ENCODE measurements at places on chromosomes 12 and 14.

- DNase-seq: no peak
These were observed 50.9 kb downstream of the CLIP1 start for GRCh38 chr12:122371475-122372045.

DNA sequence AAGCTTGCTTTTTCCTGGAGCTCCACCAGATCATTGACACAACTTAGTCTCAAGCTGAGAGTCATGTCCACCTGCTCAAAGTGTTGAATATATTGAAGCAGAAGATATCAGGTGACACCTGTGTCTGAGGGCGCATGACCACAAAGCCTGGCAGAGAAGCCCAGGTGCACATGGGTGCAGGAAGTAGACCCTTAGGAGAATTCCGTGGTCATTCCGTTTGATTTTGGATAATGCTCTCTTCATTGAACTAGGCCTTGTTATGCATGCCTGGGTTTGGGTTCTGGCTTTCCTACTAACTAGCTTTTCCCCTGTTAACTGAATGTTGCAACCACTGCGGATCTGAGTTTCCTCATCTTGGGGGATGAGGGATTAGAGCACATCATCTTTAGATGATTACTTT lies 7.1 kb downstream of the ARHGDIB start:
- DNase-seq: no peak

- no peak for DNase-seq
These were observed 275.1 kb downstream of the PRKD1 start for GRCh38 chr14:29652571-29652970.

DNA sequence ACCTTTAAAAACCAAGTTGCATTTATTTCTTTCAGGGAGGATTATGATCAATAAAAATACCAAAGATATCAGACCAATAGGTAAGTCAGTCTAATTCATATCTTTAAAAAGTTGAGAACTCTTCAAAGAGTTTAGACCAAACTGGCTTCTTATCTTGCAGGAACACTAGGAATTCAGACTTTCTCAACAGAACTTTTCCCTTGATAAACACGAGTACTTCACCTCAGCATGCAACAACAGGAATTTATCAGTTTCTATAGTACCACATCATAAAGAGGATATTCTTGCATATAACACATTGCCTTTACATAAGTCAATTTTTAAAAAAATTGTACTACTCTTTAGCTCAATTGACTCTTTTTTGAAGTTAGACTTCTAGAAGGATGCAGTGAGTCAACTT lies 68.2 kb downstream of the DNAI7 start:
- no peak for DNase-seq

DNA sequence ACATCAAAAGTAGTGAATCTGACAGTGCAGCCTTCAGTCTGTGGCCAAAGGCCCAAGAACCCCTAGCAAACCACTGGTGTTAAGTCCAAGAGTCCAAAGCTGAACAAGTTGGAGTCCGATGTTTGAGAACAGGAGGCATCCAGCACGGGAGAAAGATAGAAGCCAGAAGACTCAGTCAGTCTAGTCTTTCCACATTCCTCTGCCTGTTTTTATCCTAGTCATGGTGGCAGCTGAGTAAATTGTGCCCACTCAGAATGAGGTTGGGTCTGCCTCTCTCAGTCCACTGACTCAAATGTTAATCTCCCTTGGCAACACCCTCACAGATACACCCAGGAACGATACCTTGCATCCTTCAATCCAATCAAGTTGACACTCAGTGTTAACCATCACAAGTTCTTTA lies 1255.4 kb downstream of the LRFN5 start:
- DNase-seq: no peak

DNA sequence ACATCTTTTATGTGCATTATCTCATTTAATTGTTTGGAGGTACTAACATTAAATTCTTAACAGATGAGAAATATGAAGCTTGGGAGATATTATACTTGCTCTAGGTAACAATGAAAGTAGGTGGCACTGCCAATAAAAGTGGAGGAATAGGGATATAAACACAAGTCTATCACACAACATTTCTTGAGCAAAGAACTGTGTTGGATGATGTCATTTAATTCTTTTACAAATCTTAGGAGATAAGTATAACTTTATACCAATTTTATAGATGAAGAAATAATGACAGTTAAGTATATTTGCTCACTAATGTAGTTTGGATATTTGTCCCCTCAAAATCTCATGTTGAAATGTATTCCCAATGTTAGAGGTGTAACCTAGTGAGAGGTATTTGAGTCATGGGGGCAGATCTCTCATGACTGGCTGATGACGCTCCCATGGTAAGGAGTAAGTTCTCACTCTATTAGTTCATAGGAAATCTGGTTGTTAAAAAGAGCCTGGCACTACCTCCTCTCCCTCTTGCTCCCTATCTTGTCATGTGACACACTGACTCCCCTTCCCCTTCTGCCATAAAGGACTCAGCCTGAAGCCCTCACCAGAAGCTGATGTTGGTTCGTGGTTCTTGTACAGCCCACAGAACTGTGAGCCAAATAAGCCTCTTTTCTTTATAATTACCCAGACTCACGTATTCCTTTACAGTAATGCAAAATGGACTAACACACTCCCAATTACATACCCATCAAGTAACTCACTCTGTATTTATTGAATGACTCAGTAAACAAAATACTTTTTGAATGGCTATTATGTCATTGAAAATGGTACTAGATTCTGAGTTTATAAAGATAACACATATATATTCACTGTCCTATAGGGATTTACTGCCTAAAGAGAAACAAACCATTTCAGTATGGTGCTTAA lies 146.8 kb upstream of the KITLG start:
- no peak for DNase-seq

DNA sequence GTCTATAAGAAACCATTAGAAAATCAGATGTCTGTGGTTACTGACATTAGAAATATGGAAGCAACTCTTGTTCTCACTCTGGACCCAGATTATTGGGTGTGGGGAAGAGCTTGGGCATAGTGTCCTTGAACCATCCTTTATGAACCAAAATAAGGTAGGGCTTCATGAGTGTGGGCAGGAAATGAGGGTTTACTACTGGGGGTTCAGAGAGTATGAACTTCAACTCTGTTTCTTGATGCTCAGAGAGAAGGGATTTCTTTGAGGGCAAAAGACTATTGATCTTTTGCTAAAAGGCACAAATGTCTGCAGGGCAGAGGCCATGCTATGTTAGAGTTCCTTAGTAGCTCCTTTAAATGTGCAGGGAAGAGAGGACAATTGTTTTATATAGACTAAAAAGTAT lies 183.3 kb upstream of the ATP2B1 start:
- no peak for DNase-seq

- no peak for DNase-seq
These were observed 420.6 kb downstream of the RAD51B start for GRCh38 chr14:68239988-68240771.

DNA sequence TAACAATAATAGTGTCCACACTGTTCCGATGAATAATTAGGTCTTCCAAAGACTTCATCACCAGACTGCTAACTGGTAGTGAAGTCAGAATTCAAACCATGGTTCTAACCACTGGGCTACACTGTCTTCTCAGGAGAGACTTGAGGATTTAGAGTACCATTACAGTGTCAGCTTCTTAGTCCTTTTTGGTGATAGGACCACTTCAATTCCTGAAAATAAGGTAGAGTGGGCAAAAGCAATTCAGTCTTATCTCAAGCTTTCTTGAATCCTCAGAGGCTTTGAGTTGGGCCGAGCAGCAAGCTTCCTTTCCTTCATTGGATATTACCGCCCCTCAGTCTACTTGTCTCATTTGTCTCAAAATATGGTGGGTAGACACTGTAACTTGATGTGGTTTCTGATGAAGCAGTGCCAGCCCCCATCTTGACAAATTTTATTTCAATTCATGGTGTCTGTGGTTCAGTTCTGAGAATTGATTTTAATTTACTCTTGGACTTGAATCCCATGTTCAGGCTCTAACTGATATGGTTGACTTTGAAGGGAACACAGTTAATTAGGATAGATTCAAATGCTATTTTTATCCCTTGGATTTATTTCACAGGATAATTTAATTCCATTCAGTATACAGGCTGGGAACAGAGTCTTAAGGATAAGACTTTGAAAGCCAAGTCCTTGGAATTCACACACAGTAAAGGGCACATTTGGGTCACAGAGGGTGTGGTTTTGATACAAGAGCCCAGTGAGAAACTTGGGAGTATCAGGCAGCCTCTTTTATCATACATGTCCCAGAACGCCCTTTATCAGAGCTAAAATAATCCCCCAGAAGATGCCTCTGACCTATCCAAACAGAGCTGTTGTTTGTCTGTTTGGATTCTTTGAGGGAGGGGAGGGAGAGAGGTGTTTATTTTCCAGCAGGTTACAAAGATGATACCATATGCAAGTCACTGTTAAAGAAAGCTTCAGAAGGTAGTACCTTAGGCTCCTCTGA lies 167.3 kb downstream of the PRKCH start:
- no peak for DNase-seq

DNA sequence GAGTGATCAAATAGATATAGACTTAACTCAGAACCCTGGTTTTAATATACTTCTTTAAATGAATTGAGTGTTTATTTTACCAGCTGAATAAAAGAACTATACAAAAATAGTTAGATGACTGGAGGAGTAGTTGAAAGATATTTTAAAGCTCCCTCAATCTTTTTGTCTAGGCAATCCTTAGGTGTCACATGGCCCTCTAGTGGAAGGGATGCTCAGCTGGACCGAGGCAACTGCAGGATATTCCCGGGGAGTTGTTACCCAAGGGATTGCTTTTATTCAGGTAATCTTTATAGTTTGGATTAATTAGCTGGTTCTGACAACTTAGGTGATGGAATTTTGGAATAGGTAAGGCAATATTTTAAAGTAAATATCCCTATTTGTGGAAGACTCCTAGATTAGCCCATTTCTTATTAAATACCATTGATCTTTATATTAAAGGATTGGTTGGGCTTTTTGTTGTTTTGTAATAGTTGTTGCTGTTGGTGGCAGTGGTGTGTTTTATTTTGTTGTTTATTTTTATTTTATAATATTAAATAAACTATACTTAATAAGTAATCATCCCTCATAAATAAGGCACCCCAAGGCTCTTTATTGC lies 57.1 kb downstream of the ZDHHC17 start:
- no peak for DNase-seq

DNA sequence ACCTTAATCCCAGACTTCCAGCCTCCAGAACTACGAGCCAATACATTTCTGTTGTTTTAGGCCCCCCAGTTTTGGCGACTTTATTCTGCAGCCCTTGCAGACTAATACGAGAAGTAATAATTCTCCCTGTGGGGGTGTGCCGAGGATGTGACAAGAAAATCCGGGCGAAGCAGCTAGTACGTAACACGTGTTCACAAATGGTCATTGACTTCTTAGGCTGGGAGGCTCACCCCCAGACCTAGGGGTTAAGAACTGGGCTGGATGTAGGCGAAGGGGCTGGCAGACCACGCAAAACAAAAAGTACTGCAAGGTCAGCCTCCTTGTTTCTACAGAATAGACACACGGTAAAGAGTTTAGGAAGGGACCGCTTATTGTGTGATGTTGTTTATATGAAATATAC lies 69.8 kb upstream of the ESRRB start:
- no peak for DNase-seq

DNA sequence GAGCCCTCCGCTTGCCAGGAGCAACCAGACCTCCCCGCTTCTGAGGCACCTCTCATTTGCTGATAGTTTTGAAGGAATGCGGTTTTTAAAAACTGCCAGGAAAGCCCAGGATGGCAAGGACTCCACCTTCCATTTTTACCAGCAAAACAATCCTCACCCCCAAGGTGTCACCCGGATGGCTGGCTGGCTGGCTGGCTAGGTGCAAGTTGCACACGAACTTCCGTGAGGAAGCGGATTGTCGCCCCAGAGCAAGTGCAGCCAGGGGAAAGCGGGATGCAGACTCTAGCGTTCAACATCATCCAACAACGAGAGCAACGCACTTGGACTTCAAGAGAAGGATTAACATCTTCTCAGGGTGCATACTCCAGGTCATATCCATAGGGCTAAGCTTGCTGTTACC lies 125.4 kb downstream of the RIMBP2 start:
- no peak for DNase-seq

GRCh38 chr12:29316752-29317151 lies 64.2 kb downstream of the ERGIC2 start:
- DNase-seq: no peak

All from stimulated activated CD4-positive, alpha-beta T cell treated with anti-CD3 and anti-CD28 coated beads, Interleukin-2, amount 100 ng/mL, for 24 hours (primary cell).